ENCODE measurements at places on chromosomes 13 and 19.

GRCh38 chr13:98366010-98366409 is 188.9 kb upstream of the RNF113B start:
- DNase-seq: no peak

DNA sequence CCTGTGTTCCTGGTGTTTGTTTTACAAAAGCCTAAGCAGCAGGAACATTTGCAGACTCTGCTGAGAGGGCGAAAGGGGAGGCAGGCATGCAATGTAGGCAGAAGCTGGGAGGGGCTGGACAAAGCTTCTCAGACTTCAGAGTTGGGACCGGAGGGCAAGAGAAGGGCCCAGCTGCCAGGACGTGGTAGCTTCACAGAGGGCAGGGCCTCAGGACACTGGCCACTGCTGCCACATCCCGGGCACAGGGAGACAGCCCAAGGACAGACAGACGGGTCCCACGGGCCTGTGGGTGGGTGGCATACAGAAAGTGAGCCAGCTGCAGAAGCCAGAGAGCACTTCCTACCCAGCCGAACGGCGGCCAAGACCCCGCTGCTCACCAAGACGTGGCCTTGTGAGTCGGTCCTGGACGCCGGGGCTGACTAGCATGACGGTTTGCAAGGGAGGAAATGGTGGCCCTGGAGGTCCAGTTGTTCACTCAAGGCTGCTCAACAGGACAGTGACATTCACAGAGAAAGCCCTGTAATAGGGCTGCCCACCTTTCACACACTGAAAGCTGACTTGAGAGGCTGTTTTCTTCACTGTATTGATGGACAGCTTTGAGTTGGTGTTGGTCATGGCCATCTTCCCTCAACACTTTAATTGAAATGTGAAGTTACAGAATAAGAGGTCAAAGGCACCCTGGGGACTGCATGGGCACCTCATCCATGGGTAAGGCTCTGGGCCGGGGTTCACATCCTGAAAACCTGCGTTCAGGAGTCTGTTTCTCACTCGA is 23.7 kb upstream of the TFDP1 start:
- DNase-seq: no peak

- no peak for DNase-seq
These were observed 21.9 kb downstream of the ZSWIM4 start for GRCh38 chr19:13817018-13817614.

- no peak for DNase-seq
These were observed 1721.8 kb upstream of the SPRY2 start for GRCh38 chr13:82062772-82063171.

- no peak for DNase-seq
These were observed 32.3 kb downstream of the NFIX start for GRCh38 chr19:13027557-13027956.

DNA sequence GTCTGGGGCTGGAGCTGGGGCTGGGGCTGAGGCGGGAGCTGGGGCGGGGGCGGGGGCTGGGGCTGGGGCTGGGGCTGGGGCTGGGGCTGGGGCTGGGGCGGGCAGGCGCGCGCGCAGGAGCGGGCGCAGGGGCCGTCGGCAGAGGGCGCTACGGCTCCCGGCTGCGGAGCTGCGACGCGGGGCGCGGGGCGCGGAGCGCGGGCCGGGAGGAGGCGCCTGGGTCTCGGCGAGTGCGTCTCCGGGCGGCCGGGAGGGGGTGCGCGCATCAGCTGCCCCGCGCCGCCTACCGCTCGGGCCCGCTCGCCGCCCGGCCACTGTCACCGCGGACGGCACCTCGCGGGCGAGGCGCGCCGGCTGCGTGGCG is 422 bp upstream of the MTUS2 start:
- DNase-seq: no peak

DNA sequence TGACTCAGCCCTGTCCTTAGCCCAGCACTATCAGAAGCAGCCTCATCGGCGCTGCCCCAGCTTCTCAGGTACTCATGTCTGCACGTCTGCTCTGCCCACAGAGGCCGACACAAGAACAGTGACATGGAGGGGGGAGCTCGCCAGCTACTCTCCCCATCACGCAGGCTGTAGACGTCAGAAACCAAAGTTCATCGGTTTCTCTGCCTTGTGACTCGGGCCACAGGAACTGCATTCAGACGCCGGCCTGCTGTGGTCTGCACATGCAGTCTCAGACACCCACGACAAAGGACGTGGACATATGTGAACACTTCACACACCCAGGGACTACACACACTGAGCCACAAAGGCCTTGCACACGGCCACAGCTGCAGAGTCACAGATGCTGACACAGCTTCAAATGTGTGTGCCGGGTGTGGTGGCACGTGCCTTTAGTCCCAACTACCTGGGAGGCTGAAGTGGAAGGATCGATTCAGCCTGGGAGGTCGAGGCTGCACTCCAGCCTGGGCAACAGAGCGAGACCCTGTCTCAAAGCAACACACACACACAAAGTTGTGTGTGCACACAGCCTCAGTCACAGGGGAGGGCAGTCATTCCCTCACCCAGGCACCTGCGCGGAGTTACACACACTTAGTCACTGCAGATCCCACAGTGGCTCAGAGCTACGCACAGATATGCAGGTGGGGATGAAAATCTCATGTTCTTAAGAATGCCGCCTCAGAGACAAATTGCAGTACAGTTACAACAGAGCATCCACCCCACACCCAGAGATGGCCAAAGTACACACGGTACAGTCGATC is 4.9 kb upstream of the ZFP36 start:
- DNase-seq: no peak

- no peak for DNase-seq
These were observed 331.4 kb downstream of the GPC5 start for GRCh38 chr13:91729859-91730258.

- DNase-seq: no peak
These were observed 4.9 kb upstream of the NWD1 start for GRCh38 chr19:16714702-16715287.

DNA sequence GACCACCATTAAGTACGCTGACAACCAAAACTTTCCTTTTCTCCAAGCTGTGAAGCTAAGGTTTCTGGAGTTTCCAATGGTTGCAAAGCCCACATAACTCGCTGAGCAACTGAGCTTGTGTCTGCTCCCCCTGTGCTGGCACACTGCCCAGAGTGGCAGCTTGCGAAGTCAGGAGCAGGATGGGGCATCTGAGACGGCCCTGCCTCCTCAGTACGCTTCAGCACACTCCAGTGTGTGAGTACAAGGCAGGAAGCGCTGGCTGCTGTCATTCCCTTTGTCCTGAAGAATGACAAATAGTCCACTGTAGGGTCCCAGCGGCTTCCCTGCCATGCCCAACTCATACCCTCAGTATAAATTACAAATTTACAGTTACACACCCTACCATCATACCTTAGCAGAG is 51.5 kb downstream of the SKA3 start:
- no peak for DNase-seq

DNA sequence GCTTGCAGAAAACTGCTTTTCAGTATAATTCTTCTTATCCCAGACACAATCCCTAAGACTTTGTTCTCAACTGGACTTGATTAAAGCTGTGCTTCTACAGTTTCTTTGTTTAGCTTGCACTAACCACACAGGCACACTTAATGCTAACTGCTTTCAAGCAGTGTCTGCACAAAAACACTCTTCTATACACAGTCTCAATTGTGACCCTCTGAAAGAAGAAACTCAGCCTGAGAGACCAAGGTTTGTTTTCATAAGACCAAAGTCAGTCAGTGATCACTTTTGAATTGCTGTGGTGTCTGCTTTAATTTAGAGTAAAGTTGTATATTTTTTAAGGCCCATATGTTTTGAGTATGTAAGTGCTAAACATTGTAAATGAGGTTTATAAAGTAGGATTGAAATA is 431.2 kb downstream of the KCTD12 start:
- DNase-seq: no peak

DNA sequence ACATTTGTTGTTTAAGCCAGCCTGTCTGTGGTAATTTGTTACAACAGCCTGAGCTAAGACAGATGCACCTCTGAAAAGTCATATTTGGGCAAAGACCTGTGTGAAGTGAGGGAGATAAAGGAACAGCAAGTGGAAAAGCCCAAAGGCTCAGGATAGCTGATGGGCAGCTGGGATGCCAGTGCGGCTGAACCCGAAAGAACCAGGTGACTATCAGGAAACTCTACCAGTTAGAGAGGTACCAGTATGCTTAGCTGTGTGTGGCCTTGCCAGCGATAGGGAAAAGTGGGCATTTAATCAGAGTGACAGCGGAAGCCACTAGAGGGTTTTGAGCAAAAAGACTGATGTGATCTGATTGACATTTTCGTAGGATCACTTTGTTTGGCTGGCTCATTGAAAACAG is 764.8 kb upstream of the GPC6 start:
- no peak for DNase-seq

GRCh38 chr13:99659866-99660554 is 158.7 kb downstream of the TM9SF2 start:
- DNase-seq: no peak

- no peak for DNase-seq
These were observed 216.4 kb downstream of the FGF14 start for GRCh38 chr13:102185375-102185984.

GRCh38 chr19:19113040-19113626 is 25.1 kb downstream of the TMEM161A start:
- no peak for DNase-seq

GRCh38 chr13:95059306-95059705 is 241.9 kb downstream of the ABCC4 start:
- no peak for DNase-seq
